Sciatic nerve (tissue), 2 donors: ENCODE measurements at places on chromosomes 1 and 21.

DNA sequence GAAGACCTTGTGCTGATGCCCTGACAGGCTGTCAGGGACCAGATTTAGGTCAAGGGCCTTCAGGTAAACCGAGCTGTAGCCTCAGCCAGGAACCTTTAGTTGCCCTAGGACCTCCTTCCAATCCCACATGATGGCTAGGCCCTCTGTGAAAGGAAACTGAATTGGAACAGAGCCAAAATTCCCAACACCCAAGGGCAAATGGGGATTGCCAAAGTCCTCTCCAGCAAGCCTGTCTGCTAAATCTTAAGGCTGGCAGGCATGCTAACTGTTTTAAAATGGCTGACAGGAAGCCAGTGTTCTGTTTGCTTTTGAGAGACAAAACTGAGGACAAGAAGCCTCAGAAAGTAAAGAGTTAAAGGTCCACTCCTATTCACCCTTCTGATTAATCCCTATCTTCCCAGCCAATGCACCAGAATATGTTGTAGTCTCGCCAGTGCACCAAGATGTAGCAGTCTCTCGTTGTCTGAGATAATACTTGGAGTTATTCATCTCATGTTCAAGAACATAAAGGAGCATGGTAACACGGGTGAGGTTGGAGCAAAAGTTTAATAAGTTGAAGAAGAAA lies 35.1 kb downstream of the MSTO1 start:
- no peak for DNase-seq

- no peak for DNase-seq
Observed at GRCh38 chr21:18164483-18164882, 80.2 kb upstream of the CHODL start.

DNA sequence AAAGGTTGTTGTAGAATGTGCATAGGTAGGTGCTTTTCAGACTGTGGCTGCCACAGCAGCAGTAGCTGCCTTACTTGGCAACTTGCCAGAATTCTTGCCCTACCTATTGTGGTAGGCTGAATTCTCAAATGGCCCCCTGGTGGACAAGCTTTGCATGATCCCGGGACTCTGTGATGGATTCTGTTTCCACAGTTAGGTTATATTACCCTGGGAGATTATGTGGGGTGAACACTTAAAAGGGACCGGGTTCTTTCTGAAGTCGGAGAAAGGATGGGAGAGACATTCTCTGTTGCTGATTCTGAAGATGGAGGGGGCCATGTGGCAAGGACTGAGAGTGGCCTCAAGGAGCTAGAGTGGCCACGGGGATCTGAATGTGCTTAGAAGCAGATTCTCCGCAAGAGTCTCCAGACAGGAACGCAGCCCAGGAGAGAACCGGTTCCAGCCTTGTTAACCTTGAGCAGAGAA lies 32.1 kb upstream of the KCNE1 start:
- DNase-seq: no peak

- no peak for DNase-seq
Observed at GRCh38 chr1:28830814-28831213, 18.8 kb downstream of the OPRD1 start.
